ENCODE measurements at places on chromosomes 3 and 15.

GRCh38 chr15:49415638-49416037 is 7.4 kb upstream of the FGF7 start:
- DNase-seq = no peak

GRCh38 chr3:172151651-172152649 is 112.6 kb downstream of the FNDC3B start:
- DNase-seq = no peak

DNA sequence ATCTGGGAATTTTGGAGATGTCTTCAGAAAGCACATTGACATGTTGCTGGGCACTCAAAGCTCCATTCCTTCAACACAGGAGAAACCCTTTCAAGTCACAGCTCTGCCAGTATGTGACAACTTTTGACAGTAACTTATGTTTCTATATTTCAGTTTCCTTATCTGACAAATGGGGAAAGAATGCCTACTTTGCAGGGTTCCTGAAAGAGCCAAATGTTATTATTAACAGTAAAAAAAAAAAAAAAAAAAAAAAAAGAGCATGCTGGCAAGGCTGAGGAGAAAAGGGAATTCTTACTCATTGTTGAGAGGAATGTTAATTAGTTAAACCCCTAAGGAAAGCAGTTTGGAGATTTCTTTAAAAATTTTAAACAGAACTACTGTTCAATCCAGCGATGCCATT is 272.5 kb upstream of the TGFBR2 start:
- no peak for DNase-seq

DNA sequence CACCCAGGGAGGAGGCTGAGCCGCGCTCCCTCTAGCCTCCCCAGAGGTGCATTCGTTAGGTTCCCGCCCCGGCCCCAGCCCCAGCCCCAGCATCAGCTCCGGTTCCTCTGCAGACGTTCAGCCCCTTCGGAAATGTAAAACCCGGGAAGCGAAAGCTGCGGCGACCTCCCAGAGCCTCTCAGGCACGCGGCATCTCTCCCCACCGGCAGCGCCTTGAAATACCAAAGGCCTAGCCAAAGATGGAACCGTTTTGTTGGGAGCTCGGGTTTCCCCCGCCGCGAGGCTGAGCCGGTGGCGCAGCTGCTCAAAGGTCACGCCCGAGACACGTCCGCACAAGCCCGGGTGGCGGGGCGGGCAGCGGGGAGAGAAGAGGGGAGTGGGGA is 77.8 kb upstream of the HES1 start:
- peak; percentile 63 for DNase-seq

- no peak for DNase-seq
Measured at GRCh38 chr15:83320404-83320803, 35.9 kb upstream of the BNC1 start.

DNA sequence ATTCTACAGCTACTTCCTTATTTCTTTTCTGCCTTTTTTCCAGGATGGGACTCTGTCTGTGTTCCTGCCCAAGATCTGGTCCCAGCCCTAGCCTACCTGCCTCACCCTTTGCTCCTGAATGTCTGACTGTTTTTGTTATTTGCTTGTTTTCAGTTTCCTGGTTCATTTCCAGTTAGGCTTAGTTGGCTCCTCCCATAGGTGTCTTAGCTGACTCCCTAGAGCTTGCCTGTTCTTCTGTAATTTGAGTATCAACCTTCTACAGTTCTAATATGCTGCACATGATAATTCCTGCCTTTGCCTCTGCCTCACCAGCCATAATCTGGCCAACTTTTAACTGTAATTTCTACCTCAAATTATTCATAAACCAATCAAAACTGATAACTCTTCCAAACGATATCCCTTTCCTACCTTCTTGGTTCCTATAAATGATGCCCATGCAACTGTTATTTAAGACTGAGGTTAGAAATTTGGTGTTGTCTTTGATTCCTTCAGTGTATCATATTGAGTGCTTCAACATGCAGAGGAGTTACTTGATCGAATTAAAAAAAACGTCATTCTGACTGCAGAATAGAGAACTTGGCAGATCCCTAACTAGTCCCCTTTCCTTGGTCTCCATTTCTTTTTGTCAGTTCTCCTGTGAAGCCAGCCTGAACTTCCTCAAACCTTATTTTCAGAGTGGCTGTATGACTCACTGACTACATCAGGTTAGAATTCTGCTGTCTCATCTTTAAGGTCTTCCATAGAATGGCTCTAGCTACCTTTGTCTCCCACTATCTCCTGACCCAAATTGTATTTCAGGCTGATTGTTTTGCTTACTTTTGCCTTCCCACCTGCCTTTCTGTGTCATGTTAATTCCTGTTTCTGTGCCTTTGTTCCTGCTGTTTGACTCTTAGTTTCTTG is 8.4 kb downstream of the GOLM2 start:
- DNase-seq = peak; percentile 85

DNA sequence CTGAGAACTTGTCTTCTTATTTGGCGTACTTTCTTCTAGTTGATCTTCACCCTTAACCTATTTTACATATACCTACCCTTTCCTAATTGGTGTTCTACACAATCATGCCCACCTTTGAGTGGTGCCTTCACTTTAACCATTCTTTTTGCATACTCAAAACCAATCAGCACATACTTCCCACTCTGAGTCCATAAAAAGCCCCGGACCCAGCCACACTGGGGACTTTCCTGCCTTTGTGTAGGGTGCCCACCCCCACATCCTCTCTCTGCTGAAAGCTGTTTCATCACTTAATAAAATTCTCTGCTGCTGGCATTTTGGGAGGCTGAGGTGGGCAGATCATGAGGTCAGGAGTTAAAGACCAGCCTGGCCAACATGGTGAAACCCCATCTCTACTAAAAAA is 15.9 kb upstream of the CHST2 start:
- DNase-seq = no peak

- DNase-seq = no peak
Measured at GRCh38 chr3:51691021-51691420, 15.8 kb upstream of the GRM2 start.

DNA sequence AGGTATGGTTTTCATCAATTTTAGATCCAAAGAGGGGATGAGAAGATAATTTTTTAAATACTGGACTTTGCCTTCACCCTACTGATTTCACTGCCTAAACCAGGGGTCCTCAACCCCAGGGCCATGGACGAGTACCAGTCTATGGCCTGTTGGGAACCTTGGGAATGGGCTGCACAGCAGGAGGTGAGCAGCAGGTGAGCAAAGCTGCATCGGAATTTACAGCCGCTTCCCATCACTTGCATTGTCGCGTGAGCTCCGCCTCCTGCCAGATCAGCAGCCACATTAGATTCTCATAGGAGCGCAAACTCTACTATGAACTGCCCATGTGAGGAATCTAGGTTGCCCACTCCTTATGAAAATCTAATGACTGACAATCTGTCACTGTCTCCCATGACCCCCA is 76.3 kb upstream of the TTBK2 start:
- no peak for DNase-seq

DNA sequence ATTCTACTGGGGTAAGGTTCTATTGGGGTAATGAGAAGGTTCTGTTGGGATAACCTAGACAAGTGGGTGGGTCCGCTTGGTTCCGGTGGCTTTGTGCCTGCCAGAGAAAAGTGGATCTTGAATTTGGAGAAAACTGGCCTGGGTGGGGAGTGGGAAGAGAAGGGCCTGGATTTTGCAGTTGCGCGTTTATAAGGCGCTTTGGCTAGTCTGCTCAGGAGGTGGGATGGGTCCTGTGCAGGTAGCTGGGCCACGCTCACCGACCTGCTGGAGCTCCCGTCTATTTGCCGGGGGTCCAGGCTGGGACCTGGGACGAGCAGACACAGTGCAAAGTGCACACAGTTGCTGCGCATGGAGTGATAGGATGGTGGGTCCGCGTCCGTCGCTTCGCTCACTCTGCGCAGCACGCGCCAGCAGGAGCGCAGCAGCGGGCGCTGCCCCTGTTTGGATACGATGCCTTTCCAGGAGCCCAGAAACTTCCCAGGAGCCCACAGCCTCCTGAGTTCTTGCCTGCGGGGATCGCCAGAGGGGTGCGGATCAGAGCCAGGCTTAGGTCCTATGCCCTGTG is 1.3 kb upstream of the AP3B2 start:
- no peak for DNase-seq

DNA sequence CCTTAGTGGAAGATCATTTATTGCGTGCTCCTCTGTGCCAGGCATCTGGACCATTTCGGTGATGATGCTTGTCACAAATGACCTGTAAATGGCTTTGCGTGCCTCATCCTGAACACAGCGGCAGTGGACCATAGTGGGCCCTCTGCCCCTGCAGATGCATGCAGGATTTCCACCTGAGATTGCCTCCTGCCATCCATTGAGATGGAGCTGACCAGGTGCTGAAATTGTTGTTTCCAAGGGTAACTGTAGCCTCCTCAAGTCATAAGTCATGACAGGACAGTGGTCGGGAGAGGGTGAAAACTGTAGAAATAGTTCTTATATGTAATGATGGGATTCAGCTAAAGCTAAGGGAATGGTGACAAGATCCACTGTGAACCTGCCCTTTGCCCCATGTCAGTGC is 35.5 kb downstream of the CLSTN2 start:
- DNase-seq = no peak

GRCh38 chr15:82950746-82951370 is 1.7 kb downstream of the HOMER2 start:
- DNase-seq = no peak

- DNase-seq = no peak
Measured at GRCh38 chr3:13385373-13385965, 34.7 kb downstream of the NUP210 start.

DNA sequence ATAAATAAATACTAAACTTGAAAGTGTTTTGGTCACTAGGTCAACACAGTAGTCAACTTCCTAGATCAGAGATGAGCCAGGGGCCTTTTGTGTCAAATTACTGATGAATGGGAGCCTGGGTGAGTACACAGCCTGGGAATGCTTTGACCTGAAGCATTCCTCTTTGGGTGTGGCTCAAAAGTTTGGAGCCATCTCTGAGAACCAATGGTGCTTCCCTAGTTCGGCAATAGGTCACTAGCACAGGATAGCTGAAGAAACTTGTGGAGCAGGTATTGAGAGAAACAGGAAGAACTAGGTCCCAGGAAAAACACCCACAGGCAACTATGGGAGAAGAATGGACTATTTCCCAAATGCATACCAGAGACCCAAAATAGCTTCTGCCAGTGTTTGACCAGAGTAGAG is 56.6 kb upstream of the PLXND1 start:
- no peak for DNase-seq

DNA sequence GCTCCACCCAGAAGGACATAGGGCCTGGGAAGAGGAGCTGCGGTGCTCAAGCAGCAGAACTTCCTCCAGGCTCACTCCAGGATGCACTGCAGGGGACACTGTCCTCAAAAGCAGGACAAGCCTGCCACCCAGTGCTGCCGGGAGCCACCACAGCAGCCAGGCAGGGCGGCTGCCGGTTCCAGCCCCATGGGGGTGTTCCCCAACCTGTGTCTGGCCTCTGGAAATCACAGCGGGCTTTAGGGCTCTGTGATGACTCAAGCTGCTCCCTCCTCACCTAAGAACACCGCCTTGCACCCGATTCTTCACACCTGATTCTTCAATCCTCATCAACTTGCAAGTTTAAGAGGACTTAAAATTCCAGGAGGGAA is 71.9 kb upstream of the SLC6A11 start:
- peak; percentile 44 for DNase-seq

DNA sequence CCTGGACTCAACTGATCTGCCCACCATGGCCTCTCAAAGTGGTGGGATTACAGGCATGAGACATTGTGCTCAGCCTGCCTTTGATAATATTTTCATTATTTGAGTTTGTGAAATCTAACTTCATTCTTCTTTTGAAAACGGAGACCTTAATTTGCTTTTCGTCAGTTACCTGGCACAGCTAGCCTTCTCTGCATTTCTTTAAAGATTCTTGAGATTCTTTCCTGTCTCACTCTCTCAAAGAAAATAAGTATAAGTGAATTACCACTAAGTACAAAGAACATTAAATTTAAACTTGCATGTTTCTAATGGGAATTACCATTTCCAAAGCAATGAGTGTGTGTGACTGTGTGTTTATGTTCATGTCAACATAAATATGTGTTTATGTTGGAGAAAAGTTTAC is 187.9 kb downstream of the NFKBIZ start:
- DNase-seq = no peak

GRCh38 chr15:29331071-29331470 is 61.4 kb upstream of the NSMCE3 start:
- no peak for DNase-seq

GRCh38 chr3:10192953-10193691 is 28.4 kb downstream of the IRAK2 start:
- peak; percentile 35 for DNase-seq

DNA sequence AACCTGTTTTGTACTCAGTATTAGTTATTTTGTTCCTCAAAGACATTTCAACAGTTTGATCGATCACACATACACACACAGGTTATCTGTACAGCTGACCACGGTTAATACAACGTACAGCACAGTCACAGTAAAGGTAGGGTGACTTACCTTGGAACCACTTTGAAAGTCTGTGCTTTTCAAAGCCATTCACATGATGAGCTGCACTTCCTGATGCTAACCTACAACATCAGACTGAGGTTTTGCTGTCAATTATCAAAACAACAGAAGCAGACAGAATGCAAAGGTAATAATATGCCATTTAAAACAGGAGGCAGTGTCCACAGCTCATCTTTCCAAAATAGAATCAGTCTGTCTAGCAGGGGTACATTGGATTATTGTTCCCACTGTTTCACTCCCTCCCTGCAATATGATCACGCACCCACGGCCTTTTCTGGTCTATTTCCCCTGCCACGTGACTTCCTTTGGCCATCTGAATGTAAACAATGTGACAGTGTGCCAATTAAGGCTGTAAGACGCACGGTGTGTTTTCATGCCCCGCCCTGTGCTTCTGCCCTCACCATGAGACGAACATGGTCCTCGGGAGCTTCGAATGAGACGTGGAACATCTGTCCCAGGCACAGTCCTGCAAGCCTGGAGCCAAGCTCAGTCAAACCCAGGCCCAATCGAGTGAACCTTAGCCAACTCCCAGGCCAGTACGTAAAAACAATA is 102.4 kb downstream of the FMN1 start:
- no peak for DNase-seq

DNA sequence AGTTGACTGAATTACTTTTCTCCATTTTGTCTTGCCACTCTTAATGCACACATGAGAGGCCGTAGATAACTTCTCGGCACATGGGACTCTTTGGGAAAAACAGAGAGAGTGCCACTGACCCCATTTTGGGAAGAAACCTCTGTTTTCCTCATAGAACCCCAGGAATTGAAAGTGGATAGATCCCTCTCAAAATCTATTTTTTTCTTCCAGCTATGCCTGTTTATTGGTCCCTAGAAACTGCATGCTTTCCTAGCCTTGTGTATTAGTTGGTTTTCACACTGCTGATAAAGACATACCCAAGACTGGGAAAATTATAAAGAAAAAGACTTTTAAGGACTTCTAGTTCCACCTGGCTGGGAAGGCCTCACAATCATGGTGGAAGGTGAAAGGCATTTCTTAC is 23.7 kb upstream of the TMEM45A start:
- DNase-seq = no peak

- DNase-seq = no peak
Measured at GRCh38 chr3:120773932-120774331, 31.4 kb downstream of the GTF2E1 start.

- DNase-seq = peak; percentile 40
Measured at GRCh38 chr3:100129941-100130340, 15.6 kb upstream of the FILIP1L start.

DNA sequence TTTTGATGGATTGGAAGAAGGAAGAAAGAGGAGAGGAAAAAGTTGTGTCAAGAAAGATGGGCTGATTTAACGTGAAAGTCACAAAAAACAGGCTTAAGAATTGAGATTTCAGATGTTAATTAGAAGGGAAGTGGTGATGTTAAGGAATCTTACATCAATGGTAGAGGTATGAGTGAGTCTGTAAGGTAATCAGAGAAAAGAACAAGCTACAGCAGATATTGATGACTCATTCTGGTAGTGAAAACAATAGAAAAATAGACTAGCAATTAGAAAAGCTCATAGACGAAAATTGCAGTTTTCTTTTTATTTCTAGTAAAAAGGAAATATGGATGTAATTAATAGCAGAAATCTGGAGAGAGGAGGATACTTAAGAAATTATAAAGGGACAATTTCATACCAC is 559.6 kb downstream of the MCTP2 start:
- DNase-seq = no peak
